NCI-H226 (cell line): ENCODE measurements at places on chromosomes 1 and 21.

DNA sequence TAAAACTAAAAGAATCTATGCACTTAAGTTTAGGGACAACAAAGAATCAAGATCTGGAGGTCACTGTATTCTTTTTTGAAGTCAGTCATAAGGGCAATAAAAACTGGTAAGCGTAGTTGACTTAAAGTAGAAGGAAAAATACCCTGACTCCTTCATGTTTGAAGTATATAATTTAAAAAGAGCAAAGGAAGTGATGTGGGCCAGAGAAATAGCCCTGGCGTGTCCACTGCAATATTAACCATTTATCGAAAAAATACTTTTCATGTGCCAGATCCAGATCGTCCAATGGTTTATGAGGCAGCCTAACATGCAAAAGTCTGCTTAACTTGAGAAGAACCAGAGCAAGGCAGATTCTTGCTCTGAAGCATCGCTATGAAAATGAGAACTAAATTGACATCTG is 162.0 kb downstream of the COQ8A start:
- DNase-seq: no peak

DNA sequence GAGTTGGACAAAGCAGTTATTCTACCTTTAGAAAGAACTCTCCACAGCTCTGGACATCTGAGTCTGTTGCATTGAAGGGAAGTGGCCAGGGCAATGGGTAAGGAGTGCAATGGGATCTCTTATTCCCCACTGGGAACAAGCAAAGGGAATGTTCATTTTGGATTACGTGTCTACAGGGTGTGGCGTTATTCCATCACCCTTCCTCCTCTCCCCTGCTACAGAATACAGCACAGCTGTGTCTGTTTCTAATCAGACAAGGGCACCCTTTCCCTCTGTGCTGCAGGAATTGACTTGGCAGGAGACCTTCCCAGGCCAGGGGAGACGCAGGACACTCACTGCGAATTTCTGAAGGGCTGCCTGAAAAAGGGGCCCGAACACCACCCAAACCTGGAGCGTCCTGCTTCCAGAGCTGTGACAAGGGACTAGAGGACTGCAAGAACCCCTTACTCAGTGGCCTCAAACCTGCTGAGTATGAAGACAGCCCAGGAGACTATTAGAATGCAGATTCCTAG is 163.6 kb upstream of the RAB4A start:
- no peak for DNase-seq

- DNase-seq: no peak
These were observed 8.6 kb upstream of the EEIG2 start for GRCh38 chr1:108551137-108551862.

DNA sequence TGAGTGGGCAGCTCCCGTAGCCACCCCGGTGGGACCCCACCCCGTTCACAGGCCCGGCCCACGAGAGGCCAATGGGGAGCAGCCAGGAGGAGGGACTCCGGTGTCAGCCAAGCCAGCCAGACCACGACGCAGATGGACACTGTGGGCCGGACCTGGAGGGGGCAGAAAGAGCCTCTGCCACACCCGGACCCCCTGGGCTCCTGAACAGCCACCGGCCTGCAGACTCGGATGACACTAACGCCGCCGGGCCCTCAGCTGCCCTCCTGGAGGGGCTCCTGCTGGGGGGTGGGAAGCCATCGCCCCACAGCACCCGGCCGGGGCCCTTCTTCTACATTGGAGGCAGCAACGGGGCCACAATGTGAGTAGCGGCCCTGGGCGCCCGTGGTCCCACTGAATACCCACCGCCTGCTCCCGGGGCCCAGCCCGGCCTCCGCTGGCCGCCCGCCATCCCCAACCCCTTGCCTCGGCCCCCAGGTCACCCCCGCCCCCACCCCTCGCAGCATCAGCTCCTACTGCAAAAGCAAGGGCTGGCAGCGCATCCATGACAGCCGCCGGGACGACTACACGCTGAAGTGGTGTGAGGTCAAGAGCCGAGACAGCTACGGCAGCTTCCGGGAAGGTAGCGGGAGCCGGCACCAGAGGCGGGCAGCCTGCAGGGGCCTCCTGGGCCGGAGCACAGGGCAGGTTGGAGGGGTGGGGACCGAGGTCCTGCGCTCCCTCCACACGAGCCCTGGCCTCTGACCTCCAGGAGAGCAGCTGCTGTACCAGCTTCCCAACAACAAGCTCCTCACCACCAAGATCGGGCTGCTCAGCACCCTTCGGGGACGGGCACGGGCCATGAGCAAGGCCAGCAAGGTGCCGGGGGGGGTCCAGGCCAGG is 6.5 kb downstream of the TTLL10 start:
- DNase-seq: no peak

- DNase-seq: no peak
These were observed 345.3 kb downstream of the PTBP2 start for GRCh38 chr1:97066860-97067259.

DNA sequence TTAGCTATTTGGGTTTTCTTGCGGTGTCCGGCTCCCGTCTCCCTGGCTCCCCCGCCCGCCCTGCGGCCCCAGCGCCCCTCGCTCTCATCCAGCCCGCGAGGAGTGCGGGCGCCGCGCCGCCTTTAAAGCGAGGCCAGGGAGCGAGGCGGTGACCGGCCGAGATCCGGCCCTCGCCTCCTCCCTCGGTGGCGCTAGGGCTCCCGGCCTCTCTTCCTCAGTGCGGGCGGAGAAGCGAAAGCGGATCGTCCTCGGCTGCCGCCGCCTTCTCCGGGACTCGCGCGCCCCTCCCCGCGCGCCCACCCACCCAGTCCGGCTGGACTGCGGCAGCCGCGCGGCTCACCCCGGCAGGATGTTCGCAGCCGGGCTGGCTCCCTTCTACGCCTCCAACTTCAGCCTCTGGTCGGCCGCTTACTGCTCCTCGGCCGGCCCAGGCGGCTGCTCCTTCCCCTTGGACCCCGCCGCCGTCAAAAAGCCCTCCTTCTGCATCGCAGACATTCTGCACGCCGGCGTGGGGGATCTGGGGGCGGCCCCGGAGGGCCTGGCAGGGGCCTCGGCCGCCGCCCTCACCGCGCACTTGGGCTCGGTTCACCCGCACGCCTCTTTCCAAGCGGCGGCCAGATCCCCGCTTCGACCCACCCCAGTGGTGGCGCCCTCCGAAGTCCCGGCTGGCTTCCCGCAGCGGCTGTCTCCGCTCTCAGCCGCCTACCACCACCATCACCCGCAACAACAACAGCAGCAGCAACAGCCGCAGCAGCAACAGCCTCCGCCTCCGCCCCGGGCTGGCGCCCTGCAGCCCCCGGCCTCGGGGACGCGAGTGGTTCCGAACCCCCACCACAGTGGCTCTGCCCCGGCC is 492 bp downstream of the HLX start:
- peak; percentile 4 for DNase-seq

DNA sequence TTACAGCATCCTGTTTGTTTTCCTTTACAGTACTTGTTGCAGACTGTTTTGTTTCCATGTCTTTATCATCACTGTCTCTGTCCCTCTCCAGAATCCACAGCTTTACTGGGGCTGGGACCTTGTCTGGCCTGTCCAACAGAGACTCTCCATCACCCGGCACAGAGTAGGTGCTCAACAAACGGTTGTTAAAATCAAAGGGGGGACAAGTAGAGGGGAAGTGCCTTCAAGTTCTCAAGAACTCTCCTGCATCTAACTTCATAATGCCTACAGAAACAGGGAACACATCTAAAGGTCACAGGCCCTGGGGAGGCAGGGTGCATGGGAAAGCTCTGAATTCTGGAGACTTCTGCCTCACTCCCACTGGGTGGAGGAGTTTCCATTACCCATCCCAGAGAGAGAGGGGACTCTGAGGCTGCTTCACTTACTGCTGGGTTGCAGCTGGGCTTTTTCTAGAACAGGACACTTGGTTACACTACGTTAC is 2.3 kb upstream of the ECE1 start:
- DNase-seq: no peak

DNA sequence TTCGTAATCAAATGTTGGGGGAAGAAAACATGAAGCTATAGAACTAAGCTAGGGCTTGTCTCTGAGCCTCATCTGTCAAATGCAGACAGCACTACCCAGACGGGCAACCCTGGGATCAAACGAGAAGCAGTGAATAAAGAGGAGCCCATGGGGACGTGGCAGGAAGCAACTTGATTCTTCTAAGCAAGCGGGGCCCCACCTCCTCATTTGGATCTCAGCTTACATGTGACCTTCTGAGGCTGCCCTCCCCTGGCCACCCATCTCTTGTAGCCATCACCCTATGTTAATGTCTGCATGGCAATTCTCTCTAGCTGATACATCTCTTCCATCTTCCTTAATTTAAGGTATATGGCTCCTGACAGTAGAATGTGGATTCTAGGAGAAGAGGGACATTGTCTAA is 171.3 kb downstream of the IGSF21 start:
- DNase-seq: no peak

DNA sequence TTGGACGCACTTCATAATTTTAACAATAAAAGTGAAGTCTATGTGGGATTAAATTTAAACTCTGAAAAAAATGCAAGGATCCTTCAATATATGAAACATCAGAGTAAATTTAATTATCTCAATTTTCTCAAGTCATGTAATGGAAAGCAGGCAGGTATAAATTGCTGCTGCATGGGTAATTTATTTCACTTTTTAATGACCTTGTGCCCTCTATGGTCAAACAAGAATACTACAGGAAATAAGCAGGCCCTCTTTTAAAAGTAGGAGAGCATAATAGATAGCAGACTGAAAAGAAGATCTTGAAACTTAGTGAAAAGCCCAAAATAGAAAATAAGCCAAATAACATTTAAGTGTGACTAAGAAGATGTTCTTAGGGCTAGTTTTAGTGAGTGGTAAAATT is 22.9 kb downstream of the BCAS2 start:
- DNase-seq: no peak

DNA sequence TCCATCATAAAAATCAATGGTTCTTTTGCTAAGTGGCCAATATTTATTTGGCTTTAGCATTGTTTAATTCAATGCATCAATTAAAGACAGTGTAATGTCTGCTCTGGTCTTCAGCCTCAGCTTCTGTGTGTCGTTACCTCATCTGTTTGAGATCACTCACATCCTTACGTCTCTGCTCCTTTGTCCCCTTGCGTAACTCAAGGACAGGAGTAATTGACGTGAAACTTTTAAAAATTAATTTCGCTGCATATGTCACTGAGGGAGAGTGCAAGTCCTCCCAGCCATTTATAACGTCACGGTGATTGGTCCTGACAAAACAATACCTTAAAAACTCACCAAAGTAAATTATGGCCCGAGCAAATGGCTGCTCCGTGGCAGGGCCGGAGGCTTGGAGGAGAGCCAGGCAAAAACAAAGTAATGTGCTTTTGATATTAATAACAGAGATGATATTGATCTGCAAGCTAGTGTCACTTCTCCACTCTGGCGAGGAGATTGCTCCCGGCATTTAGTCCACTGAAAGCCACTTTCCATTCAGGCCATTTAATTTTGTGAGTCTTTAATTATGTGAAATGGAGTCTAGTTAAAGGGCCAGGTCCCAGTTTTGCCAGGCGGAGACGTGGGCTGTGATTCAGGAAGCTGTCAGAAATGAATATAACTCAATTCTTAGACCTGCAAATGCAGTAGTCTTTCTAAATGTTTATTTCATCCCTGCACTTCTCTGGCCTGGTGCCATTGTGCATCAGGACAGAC is 150.9 kb upstream of the POU3F1 start:
- no peak for DNase-seq

- no peak for DNase-seq
These were observed 16.7 kb downstream of the DYNLT5 start for GRCh38 chr1:66768965-66769364.
